Suppressor macrophage (primary cell): ENCODE measurements at places on chromosomes 6 and 20.

- DNase-seq = peak; percentile 37
Observed at GRCh38 chr20:43914311-43915210, at the start of gene TOX2. Gene TOX2 (plus strand): TSS chr20:43914852. CDS start chr20:43914892, 40 bp downstream.

- DNase-seq = no peak
Observed at GRCh38 chr6:19342616-19343015, 494.6 kb upstream of the ID4 start.

DNA sequence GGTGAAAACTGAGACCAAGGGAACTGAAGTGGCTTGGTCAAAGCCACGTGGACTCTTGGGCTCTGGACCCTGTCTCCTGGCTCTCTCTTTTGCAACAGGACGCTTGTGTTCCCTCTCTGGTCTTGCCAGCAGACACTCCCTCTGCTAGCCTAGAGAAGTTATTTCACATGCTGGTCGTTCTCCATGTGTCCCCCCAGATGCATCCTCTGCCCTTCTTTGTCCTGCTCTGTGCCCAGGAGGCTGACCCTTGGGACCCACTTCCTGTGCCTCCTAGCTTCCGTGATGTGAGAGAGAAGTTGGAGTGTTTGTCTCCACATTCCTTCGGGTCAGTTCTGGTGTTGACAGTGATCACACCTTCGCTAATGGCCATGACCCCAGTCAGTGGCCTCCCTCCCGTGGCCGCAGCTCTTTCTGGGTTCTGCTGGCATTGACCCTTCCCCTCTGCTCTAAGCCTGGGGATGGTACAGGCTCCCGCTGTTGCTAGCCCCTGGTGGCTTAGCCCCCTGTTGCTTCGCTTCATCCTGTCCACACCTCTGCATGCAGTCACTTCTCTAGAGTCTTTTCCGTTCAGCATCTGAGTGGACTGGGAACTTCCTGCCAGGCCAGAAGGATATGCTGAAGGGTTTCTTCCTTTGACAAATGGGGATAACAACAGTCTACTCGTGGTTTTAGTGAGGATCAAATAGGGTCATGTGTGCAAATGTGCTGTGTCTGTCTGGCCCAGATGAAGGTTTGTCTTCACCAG, 70.1 kb upstream of the BMP2 start:
- no peak for DNase-seq

GRCh38 chr6:156778454-156779205, 1.5 kb downstream of the ARID1B start:
- DNase-seq = peak; percentile 58

GRCh38 chr20:24531631-24532419, 62.4 kb downstream of the SYNDIG1 start:
- DNase-seq = no peak

- no peak for DNase-seq
Observed at GRCh38 chr20:17562804-17563305, 7.0 kb upstream of the DSTN start.

DNA sequence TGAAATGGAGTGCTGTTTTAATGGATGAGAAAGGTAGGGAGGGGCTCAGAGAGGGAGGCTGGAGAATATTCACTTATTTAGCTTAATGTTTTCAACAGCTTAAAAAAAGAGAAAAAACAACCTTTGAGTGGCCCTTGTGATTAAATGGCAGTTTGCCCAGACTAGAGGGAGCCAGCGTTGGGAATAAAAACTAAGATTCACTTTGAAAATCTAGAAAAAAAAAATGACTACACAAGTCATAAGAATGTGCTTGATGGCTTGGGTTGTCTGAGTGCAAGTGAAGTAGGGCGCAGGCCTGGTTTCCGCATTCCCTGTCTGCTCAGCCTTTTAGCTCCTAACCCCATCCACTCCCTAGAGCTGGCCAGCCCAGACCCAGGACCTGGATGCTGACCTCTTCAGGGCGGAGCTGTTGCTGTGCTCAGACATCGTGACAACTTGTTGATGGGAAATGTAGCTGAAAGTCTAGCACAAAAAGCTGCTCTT, 28.9 kb downstream of the UTRN start:
- DNase-seq = no peak

DNA sequence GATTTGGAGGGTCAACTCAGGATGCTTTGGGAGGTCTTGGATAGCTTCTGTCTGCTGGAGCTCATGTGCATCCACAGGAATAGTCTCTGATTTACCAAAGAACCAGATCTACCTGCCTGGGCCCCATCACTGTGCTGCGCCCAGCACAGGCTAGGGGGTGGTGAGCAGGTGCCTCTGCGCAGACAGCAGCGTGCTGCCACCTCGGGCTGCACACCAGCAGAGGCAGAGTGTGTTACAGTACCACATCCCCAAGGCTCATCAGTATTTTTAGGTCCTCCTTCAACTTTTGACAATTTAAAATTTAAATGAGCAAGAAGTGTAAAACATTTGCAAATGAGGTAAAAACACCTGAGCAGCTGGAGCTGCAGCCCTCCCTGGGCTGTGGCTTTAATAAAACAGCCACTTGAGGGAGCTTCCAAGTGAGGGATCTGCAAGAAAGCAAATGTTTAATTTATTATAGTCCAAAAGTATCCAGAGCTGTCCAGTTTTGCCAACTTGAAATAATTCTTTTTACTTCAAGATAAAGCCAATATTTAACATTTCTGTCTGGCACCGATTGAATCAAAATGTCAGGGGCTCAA, 324.9 kb downstream of the ZFAND3 start:
- DNase-seq = no peak

- DNase-seq = peak; percentile 90
Observed at GRCh38 chr6:157323966-157324300, 614 bp upstream of the TMEM242 start.

GRCh38 chr6:12848964-12849808, 132.6 kb downstream of the PHACTR1 start:
- no peak for DNase-seq

DNA sequence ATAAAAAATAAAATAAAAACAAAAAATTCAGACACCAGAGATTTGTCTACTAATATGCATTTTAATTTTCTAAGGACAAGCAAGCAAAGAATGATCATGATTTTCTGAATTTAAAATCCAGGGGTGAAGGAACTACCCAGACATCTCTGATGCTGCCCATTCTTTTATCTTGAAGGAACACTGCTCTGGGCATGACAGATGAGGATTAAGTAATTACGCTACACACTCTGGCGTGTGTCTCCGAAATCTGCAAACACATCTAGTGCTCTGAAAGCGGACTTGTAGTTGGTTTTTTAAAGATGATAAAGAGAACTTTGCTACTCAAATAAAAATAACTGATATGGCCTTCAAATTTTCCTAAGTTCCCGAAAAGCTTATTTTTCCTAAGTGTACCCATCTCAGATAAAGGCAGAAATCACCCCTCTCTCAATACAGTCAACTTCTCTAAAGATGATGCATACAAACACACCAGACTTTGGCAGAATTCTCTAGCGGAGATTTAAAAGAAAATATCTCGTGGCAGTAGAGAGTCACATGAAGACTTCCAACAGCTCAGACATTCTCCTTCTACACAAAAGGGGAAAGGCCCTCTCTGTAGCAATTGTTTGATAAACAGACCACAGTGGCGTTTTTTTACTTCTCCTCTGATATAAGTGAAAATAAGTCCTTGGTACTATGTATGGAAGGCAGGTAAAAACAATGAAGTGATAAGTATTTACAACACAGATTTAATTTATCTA, 133.8 kb downstream of the BACH2 start:
- DNase-seq = no peak

DNA sequence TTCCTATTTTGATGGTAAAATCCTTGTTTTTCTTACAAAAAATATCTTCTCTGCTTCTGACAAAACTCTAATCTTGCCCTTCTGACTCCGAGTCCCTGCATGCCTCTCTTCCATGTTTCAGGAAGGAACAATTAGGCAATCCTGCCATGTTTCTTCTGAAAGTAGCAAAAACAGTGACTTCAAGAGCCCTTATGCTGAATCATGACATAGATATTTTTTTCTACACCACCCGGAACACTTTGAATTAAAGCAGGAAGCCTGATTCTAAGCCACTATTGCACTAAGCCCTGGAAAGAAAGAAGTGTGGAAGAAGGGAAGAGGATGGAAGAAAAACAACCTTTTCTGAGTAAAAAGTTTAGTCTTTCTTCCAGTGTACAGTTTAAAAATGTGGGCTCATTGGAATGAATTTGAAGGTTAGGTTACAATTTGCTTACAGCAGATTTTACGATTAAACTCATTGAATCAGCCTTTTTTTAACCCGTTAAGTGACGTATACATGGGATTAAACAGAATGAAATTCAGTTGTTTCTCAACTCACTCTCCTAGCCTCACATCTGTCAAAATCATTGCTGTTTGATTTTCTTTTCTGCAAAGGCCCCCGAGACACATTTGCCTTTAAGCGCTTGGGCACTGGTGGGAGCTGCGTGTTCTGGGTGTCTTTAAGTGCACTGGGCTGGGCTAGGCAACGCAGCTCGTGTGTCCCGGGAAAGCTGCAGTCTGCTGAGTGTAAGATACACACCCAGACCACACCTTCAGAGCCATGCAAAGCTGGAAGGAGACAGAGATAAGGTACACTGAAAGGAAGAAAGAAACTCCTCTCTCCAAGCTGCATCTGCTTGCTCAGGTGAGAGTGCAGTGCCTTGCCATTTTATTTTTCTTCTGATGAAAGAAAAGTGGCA, 159.4 kb upstream of the CITED2 start:
- peak; percentile 57 for DNase-seq

DNA sequence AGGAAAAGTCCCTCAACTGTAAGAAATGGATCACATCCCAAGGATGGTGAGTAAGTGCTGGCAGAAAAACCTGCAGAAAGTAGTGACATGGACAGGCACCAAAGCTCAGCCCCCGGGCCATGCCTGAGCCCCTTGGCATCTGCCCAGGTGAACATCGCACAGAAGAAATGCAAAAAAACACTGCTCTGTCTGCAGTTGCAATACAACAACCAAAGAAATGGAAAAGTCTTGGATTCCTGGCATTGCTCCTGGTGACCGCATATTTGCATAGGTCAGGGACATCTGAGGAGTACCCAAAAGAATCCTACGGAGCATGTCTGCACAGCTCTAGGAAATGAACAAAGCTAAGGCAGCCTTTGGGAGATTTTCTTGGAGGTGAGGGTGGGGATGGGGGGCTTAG, 63.1 kb upstream of the PTPRT start:
- DNase-seq = no peak

GRCh38 chr6:90648873-90649272, 62.0 kb upstream of the MAP3K7 start:
- no peak for DNase-seq

- DNase-seq = no peak
Observed at GRCh38 chr6:169938731-169939130, 187.3 kb downstream of the ERMARD start.

GRCh38 chr6:12279322-12280091, 10.7 kb upstream of the EDN1 start:
- peak; percentile 24 for DNase-seq

DNA sequence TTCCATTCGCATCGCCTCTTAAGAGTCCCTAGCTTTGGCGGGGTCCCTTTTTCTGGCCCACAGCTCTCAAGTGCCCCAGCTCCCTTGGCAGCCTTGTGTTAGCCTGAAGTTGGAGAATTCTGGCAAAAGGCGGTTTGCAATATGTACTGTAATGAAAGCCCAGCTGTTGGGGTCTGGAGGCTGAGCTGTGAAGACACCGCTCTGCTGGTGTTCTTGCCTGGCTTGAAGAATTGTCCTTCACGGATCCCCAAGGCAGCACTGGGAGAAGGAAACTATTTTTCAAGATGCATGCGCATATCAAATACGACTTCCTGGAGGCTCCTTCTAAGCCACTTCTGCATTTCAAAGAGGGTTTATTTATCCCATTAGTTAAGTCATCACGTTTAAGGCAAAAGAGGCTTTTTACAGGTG, 21.4 kb upstream of the CITED2 start:
- peak; percentile 48 for DNase-seq

DNA sequence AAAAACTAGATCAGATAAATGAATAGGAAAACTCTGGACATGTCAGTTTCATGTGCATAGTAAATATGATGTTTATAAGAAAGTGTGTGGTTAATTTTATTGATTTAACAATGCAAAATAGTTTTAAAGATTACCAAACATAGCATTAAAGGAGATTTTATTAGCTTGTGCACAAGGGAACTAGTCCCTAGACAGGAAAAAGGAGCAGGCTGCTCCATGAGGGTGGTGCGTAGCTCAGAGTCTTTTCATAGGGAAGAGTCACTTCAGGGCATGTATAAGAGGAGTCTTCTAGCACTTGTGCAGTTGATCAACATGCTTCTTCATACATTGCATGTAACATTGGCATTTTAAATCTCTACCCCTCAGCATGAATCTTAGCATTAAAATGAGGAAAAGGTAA, 835.8 kb downstream of the GRIK2 start:
- DNase-seq = no peak

DNA sequence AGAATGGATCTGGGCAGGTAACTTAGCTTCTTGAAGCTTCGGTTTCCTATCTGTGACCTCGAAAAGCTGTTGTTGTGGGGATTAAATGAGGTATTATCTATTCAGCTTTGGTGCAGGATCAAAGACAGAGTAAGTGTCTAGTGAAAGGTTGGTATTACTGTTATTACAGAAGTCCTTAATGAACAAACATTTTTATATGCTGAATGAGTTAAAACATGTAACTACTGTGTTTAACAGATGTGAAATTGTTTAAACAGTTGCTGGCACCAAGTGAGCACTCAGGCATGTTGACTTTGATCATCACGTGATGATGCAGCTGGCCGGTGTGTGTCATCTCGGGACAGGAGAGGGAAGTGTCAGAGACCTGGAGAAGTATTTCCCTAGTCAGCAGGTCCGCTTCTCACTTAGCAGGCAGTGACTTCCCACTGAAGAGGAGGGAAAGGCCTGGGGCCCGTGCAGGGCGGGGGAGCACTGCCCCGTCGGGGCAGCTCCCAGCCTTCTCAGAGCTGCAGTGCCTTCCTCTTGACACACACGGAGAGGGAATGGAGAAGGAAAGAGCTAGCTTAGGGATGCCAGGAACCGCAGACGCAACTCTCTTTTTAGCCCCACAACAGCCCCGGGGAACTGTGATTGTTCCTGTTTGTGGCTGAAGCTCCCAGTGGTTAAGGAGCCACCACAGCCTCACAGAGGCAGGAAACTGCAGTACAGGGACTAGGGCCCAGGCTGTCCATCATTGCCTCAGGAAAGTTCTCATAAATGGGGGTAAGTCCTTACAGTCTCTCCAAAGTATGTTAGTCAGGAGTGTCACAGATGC, 18.0 kb downstream of the TUBB2A start:
- peak; percentile 95 for DNase-seq

DNA sequence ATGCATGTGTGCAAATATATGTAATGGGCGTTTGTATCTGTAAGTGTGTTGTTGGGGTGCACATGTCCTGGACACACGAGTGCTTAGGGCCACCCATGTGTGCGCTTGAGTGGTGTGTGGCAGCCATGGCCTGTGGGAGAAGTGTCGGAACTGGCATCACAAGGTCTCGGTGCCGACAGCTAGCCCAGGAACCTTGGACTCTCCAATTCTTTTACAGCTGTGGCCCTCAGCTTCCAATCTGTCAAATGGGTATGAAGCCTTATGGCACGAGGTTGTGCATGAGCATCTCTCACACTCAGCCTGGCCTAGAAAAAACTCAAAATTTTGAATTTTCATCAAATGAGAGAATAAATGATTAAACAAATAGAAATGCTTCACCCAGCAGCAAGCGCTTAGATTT, 42.0 kb downstream of the SPDEF start:
- DNase-seq = no peak

DNA sequence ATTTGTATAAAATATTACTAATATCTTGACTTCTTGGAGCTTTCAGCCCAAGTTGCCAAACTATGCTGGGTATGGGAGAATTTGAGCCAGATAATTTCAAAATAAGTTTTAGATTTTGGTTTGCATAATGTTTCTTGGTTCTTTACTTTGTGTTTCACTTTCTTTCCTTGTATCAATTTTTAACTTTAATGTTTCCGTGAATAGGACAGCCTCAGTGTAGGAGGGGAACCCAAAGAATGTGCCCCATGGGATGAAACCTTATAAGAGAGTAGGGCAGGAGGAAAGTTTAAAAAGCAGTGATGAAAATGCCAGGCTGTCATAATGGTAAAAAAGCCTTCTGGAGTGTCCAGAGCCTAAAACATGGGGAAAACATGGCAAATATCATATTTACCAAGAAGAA, 252.4 kb upstream of the IRAK1BP1 start:
- DNase-seq = no peak
